ENCODE measurements at places on chromosomes 3 and 15.

GRCh38 chr15:94723801-94724200 is 492.4 kb downstream of the MCTP2 start:
- no peak for DNase-seq

DNA sequence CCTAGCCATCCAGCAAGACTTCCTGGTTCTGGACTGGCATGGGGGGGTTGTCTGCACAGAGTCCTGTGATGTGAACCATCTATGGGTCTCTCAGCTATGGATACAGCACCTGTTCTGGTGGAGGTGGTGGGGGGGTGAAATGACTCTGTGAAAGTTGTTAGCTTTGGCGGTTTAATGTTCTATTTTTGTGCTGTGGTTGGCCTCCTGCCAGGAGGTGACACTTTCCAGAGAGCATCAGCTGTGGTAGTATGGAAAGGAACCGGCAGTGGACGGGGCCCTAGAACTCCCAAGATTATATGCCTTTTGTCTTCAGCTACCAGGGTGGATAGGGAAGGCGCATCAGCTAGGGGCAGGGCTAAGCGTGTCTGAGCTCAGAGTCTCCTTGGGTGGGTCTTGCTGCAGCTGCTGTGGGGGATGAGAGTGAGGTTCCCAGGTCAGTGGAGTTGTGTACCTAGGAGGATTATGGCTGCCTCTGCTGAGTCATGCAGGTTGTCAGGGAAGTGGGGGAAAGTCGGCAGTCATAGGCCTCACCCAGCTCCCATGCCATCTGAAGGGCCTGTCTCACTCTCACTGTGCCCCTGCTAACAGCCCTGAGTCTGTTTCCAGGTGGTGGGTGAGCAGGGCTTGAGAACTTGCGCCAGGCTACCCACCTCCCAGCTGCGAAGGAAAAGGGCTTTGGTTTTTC is 7.1 kb upstream of the LARS2 start:
- peak; percentile 12 for DNase-seq

GRCh38 chr3:98440283-98440682 is 22.7 kb upstream of the OR5K1 start:
- no peak for DNase-seq

- no peak for DNase-seq
Measured at GRCh38 chr15:57532731-57533447, 58.8 kb upstream of the MYZAP start.

- no peak for DNase-seq
Measured at GRCh38 chr3:95351158-95351557, 1288.3 kb downstream of the NSUN3 start.
